ENCODE measurements at places on chromosomes 12 and 14.

- peak; percentile 11 for DNase-seq
These were observed 59.8 kb downstream of the FOS start for GRCh38 chr14:75338398-75338797.

GRCh38 chr12:125683748-125684381 lies 618.6 kb downstream of the AACS start:
- no peak for DNase-seq

- no peak for DNase-seq
These were observed 111.2 kb upstream of the FLRT2 start for GRCh38 chr14:85418721-85419120.

DNA sequence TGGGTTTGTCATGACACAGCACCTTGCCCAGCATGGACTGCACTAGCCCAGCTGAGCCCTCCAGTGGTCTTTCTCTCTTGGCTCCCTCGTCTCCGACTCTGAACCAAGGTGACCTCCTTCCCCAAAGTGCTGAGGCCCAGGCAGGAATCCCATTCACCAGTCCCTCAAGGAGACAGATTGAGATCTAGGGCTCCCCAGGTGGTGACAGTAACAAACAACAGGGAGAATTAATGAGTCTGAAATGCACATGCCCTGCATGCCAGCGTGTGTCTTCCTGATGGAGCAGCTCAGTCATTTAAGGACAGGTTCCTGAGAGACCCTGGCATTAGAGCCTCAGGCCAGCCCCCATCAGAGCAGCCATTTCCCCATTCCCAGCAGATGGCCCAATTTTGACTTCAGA lies 51.4 kb upstream of the OAS1 start:
- no peak for DNase-seq

DNA sequence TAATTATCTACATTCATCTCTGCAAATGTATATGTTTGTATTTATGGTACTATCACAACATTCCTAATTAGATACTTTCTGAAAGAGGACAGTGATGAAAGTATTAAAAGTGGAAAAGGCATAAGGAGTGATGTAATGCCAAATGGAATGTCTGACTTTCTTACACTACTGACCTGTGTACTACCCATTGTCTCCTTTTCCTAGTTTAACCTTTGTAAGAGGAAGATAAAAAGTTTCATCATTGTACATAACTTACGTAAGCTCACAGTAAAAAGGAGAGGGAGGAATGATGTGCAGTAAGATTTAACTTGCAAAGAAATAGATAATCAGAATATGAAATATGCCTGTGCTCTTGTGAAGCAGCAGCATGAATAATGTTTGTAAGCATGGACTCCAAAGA lies 55.9 kb downstream of the SOX5 start:
- no peak for DNase-seq

DNA sequence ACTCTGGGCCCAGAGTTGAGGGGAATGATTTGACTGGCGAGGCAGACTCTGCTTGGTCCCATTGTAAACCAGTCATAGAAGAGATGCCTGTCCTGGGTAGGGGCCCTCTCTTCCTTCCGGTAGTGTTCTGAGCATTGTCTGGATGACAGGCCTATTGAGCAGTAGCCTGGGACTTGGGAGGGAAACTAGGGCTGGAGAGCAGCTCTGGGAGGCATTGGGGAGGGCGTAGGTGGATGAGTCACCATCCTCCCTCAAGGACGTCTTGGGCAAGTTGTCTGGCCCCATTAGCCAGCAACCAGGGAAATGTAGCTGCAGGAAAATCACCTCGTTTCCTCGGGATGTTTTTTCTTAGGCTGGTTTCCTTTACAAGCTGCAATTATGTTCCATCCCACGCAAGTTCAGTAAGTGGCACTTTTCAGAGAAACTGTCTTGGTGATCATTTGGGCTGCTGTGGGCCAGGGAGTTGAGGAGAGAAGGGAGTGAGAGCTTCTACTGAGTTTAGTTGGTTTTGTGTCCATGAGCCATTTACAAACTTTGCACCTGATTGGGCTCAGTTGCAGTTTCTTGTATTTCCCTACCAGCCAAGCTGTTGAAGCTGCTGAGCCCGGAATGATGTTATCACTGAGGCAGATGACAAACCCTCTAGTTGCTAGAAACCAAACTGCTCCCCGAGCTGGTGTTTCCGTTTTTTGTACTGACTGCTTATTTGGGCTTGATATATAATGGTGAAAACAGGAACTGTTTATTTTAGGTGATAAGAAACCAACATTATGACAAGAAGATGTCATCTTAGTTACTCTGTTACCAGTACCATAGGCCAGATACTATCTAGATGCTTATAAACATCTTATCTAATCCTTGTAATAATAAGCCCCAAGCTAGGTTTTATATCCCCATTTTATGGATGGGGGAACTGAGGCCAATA lies 147.6 kb downstream of the CHST11 start:
- peak; percentile 97 for DNase-seq
